ENCODE measurements at places on chromosomes 6 and 20. TPM values are rescaled to one million over a fixed set of nuclear protein-coding genes. Genes with fewer than 3 reads are reported as not detected.

Gene CLPSL1
- not detected for polyA plus RNA-seq

DNA sequence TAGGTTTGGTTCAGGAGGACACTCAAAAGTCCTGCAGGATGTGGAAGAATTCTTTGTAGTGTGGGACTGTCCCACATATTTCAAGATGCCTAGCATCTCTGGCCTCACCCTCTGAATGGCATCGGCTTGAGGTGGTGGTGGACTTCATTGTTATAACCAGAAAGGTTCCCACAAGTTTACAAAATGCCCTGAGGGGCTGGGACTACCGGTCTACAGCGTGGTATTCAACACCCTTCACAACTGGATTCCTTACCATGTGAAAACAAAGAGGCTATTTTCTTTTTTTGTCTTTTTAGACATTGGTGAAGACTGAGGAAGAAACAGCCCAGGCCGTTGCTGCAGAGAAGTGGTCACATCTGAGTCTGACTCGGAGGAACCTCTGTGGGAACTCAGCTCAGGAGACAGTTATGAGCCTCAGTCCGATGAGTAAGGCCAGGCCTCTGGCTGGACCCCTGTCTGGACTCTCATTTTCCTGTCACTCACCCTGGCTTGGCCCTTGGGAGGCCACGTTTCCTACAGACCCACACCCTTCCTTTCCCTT is 15.2 kb downstream of the PGBD1 start:
- no peak overlapping the region for H3K27ac ChIP-seq
- no peak overlapping the region for H3K4me3 ChIP-seq

GRCh38 chr6:106927531-106928398 is 46.8 kb downstream of the CD24 start:
- DNase-seq, result no peak
- H3K27ac ChIP-seq, result no peak overlapping the region
- H3K4me1 ChIP-seq, result no peaks in the 10 kb centered on the region
- H3K36me3 ChIP-seq, result no peaks in the 10 kb centered on the region

DNA sequence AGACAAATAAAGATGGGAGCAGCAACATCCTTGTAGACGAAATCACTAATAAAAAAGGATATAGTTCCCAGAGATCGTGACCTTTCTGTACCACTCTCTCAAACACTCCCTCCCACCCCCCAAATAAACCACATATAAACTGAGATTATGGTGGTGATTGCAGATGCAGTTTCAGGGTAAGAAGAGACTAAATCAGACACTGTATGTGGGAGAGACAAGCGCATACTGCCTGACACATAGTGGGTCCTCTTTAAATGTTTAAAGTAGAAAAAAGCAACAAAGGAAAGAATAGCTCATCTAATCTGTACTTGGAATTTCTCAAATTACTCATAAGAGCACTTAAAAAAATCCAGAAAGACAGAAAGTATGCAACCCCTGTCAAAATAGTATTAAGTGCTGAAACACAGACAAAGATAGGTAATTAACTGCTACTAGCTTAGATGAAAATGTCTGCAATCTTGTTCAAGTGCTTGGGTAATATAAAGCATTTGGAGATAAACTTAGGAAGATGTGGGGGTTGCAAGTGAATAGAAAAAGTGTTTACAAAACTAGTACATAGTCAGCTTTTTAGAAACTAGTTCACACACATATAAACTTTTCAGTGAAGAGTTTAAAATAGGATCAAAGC is 151.6 kb downstream of the BACH2 start:
- H3K27me3 ChIP-seq, result no peaks in the 10 kb centered on the region
- no peak for DNase-seq
- H3K27ac ChIP-seq, result no peak overlapping the region
- no peak overlapping the region for H3K4me3 ChIP-seq
- H3K36me3 ChIP-seq, result no peaks in the 10 kb centered on the region

DNA sequence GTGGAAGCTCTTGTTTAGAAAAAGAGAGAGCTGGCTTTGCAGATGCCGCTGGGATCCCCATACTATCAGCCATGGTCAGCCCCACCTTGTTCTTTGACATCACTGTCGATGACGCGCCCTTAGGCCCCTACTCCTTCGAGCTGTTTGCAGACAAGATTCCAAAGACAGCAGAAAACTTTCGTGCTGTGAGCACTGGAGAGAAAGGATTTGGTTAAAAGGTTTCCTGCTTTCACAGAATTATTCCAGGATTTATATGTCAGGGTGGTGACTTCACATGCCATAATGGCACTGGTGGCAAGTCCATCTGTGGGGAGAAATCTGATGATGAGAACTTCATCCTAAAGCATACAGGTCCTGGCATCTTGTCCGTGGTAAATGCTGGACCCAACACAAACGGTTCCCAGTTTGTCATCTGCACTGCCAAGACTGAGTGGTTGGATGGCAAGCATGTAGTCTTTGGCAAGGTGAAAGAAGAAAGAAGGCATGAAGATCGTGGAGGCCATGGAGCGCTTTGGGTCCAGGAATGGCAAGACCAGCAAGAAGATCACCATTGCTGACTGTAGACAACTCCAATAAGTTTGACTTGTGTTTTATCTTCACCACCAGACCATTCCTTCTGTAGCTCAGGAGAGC is 2.4 kb upstream of the BLCAP start:
- no peak overlapping the region for H3K4me3 ChIP-seq
- no peak for DNase-seq
- H3K27me3 ChIP-seq, result no peaks in the 10 kb centered on the region
- H3K4me1 ChIP-seq, result peaks cover 26% of the 10 kb centered on the region
- H3K36me3 ChIP-seq, result no peaks in the 10 kb centered on the region

Gene FLRT3
- polyA plus RNA-seq, result not detected

Gene MBOAT1
- 3.8 TPM for polyA plus RNA-seq

GRCh38 chr6:113172531-113172966 is 684.6 kb upstream of the MARCKS start:
- H3K4me3 ChIP-seq, result no peak overlapping the region
- no peak for DNase-seq
- H3K27ac ChIP-seq, result no peak overlapping the region
- H3K27me3 ChIP-seq, result no peaks in the 10 kb centered on the region

DNA sequence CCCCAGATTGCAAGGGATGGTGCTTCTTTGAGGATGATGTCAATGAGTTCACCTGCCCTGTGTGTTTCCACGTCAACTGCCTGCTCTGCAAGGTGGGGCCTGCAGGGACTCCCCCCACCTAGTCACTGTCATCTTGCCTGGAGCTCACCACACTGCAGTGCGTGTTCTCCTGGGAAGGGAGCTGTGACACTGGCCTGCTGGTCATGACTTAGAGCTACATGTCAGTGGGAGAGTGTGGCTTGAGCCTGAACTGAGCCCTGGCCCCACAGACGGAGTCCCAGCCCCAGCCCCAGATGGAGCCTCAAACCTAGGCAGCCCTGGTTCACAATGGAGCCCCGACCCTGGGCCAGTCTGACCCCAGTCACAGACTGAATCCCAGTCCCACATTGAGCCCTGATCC is 19.3 kb downstream of the RBCK1 start:
- no peak for DNase-seq
- no peaks in the 10 kb centered on the region for H3K4me1 ChIP-seq
- H3K27ac ChIP-seq, result no peak overlapping the region

DNA sequence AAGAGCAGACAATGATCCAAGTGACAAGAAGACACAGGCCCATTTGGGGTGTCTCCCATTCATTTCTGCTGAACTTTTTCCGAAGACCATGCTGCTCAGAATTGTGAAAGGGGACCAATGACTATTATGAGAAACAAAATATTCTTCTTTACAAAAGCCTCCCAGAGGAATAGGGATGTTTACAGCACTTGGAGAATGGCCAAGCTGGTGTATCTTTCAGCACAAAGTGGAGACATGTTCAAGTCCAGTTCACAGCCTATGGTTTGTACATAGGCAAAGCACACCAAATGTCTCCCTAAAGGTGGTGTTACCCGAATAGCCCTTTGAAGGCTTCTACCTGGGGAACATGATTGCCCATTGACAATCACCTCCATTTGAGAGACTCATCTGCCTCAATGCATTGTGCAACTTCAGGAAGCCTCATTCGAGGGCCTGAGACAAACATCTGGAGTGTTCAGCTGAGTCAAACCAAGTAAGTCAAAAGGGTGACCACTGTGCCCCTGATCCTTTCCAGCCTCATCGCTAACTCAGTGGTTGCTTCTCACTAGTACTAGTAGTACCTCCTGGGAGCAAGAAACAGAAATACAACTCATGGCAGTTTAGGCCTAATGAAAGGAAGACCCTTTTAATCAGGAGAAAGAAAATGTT is 451.0 kb upstream of the MARCKS start:
- no peaks in the 10 kb centered on the region for H3K36me3 ChIP-seq
- H3K27ac ChIP-seq, result no peak overlapping the region
- DNase-seq, result no peak
- no peaks in the 10 kb centered on the region for H3K27me3 ChIP-seq
- H3K4me1 ChIP-seq, result no peaks in the 10 kb centered on the region
